Stimulated activated CD8-positive, alpha-beta memory T cell treated with anti-CD3 and anti-CD28 coated beads, Interleukin-4, amount 100 ng/mL, for 1 hour (primary cell): ENCODE measurements at places on chromosomes 4 and X.

- no peak for DNase-seq
Measured at GRCh38 chr4:146485968-146486367, 35.8 kb downstream of the SLC10A7 start.

- no peak for DNase-seq
Measured at GRCh38 chrX:1416327-1416784, 24.4 kb upstream of the SLC25A6 start.

DNA sequence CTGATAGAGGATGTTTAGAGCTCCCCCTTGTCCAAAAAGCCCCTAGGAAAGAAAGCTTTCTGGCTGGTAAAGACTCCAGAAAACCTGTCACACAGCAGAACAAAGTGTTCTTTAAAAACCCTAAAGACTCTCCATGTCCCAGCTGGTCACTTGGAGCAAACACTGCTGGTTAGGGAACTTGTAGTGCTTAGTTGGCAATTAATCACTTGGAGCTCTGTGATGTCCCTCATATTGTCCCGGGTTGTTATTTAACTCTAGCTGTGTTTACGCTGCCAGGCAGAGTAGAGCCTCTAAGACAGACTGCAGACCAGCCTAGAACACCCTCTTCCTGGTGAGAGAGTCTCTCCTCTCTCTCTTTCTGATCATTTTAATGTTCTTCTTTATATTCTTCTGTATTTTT, 267.3 kb downstream of the BCOR start:
- DNase-seq, result no peak

GRCh38 chr4:14853176-14853943, 148.9 kb upstream of the CPEB2 start:
- DNase-seq, result no peak

DNA sequence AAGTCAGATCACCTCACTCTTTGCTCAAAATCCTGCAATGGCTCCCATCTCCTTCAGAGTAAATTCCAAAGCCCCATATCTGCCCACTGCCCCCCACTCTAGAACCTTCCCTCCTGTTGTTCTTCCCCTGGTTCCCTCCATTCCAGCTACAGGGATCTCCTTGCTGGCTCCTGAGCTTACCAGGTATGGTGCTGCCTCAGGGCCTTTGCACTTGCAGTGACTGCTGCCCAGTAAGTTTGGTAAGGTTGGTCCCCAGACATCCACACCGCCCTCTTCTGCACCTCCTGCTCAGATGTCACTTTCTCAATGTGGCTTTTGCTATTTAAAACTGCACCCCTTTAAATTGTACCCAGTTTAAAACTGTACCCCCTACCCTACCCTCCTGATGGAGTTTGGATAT, 7.8 kb upstream of the MAN2B2 start:
- DNase-seq, result no peak
